Adrenal gland (tissue), 19 donors: ENCODE measurements at places on chromosomes 11 and 22. TPM values are rescaled to one million over a fixed set of nuclear protein-coding genes. Genes with fewer than 3 reads are reported as not detected.

DNA sequence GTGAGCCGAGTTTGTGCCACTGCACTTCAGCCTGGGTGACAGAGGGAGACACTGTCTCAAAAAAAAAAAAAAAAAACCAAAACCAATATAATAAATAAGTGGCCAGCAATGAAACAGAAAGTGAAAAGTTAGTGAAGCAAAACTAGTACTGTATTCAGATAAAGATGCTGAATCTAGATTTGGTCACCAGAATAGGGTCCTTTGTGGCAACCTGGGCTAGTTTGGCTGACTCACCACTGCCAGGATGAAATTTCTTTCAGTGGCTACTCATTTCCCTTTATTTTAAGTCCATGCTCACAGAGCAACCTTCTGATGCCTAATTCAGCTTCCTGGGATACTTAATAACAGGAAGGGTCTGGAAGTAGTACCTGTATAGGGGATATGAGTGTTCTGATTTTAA, 26.0 kb downstream of the LIMK2 start:
- H3K4me3 ChIP-seq: no peak overlapping the region
- DNase-seq: no peak
- no peaks in the 10 kb centered on the region for H3K27me3 ChIP-seq
- peaks cover 14% of the 10 kb centered on the region for H3K4me1 ChIP-seq
- no peak overlapping the region for H3K27ac ChIP-seq
- H3K36me3 ChIP-seq: no peaks in the 10 kb centered on the region

DNA sequence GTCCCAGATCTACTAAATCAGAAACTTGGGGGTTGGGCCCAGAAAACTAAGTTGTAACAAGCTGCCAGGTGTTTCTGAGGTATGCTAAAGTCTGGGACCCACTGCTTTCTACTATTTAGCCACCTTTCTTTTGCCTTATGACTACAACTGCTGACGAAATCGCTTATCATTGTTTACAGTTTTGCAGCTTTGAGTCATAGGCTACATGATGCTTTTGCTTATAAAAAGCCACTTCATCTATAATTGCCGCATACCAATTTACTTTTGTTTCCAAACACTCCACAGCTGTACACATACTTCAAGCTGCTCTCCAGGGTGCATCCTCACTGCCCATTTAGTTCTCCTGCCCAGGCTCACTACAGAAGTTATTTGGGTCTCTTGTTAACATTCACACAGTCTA, 144.7 kb downstream of the ENTHD1 start:
- no peaks in the 10 kb centered on the region for H3K36me3 ChIP-seq
- DNase-seq: no peak
- no peak overlapping the region for H3K27ac ChIP-seq

- no peaks in the 10 kb centered on the region for H3K36me3 ChIP-seq
- no peak overlapping the region for H3K4me3 ChIP-seq
- no peak for DNase-seq
- H3K27ac ChIP-seq: no peak overlapping the region
- H3K27me3 ChIP-seq: no peaks in the 10 kb centered on the region
Measured at GRCh38 chr11:42249401-42249800, 789.9 kb upstream of the LRRC4C start.

DNA sequence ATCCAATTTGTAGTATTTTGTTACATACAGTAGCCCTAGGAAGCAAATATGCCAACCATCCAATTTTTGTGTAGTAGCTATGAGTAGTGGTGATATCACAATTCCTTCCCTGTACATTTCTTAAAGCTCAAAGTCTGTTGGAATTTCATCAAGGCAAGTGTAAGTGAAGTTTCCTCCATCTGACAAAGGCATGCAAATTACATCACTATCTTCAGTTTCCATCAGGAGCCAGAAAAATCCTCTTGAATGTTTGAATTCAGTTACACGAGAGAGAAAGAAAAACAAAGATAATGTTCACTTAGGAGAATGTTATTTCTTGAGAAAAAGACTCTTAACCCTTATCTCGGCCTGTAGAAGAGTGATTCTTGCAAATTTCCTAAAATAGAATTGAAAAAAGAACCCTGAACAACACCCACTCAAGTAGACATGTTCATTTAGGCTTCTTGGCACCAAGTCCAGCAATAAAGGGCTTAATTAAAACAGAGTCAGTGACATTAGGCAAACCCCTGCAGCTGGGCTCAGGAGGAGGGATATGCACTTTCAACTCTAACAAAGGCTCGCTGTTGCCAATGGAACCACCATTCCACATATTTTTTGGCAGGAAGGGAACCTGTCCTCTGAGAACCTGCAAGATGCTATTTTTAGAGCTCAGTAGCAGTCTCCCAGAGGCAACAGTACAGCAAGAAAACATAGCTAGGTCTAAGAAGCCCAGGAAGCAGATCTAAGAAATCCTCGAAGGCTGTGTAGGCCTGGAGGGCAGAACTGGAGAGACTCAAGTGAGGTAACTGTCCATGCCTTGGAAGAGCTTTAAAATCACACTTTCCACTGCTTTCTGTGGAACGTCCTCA, 144.6 kb downstream of the CCDC81 start:
- H3K4me1 ChIP-seq: peaks cover 16% of the 10 kb centered on the region
- H3K27ac ChIP-seq: no peak overlapping the region
- no peaks in the 10 kb centered on the region for H3K27me3 ChIP-seq
- no peak overlapping the region for H3K4me3 ChIP-seq
- no peak for DNase-seq
- H3K36me3 ChIP-seq: no peaks in the 10 kb centered on the region

- no peak overlapping the region for H3K27ac ChIP-seq
- H3K36me3 ChIP-seq: no peaks in the 10 kb centered on the region
- H3K4me3 ChIP-seq: no peak overlapping the region
- DNase-seq: no peak
- peaks cover 11% of the 10 kb centered on the region for H3K4me1 ChIP-seq
- no peaks in the 10 kb centered on the region for H3K27me3 ChIP-seq
Measured at GRCh38 chr11:20362481-20362880, 1.0 kb upstream of the HTATIP2 start.

The NOX4 gene
- total RNA-seq: 0.67 TPM

- no peak overlapping the region for H3K27ac ChIP-seq
- no peak for DNase-seq
- H3K27me3 ChIP-seq: peaks cover 25% of the 10 kb centered on the region
- no peaks in the 10 kb centered on the region for H3K36me3 ChIP-seq
- no peak overlapping the region for H3K4me3 ChIP-seq
Measured at GRCh38 chr22:44329179-44329796, 16.5 kb upstream of the SHISAL1 start.

DNA sequence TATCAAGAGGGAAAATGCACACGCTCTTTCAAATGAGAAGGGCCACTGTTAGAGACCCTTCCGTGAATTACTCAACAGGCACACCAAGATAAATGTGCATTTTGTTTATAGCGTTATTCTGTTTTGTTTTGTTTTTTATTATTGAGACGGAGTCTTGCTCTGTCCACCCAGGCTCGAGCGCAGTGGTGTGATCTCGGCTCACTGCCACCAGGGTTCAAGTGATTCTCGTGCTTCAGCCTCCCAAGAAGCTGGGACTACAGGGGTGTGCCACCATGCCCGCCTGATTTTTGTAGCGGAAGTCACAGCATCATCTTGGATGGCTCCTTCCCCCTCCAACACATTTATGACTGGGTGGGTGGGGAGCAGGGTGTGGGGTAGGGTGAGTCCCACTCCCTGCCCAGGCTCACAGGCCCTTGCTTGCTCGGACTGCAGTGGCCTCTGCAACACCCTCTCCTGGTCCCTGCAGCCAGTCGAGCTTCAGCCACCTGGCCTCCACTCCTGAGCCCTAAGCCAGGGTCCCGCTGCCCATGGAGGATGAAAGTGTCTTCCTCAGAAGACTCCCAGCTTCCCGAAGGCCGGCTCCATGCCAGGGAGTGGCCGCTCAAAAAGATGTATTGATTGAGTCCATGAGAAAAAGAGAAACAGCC, 68.0 kb downstream of the RTL6 start:
- H3K4me1 ChIP-seq: no peaks in the 10 kb centered on the region
- DNase-seq: no peak
- H3K36me3 ChIP-seq: no peaks in the 10 kb centered on the region

- no peaks in the 10 kb centered on the region for H3K27me3 ChIP-seq
- H3K36me3 ChIP-seq: no peaks in the 10 kb centered on the region
- H3K27ac ChIP-seq: no peak overlapping the region
- no peak overlapping the region for H3K4me3 ChIP-seq
Measured at GRCh38 chr11:29131055-29131454, 885.8 kb downstream of the KCNA4 start.

DNA sequence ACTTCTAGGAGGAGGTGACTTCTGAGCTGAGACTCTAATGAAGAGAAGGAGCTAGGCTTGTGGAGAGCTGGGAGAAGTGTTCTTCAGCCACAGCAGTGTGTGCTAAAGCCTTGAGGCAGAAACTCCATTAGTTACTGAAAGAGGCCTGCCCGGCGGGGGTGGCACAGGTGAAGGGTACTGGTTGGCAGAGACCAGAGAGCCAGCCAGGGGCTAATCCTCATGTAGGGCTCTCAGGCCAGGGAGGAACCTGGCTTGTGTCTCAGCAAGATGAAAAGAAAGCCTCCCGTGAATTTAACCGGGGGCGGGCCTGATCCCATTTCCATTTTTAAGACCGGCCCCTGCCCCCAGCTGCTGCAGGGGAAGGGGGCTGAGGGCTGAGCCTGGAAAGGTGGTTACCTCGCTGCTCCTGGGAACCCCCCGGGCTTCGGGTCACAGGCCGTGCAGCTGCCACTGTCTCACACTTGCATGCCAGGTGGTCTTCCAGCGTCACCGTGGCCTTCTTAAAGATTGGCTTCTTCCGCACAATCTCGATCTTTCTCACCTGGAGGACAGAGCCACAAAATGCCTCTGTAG, 15.0 kb downstream of the PDGFB start:
- no peaks in the 10 kb centered on the region for H3K36me3 ChIP-seq
- H3K4me1 ChIP-seq: no peaks in the 10 kb centered on the region
- H3K27me3 ChIP-seq: no peaks in the 10 kb centered on the region
- H3K27ac ChIP-seq: no peak overlapping the region
- DNase-seq: no peak
- no peak overlapping the region for H3K4me3 ChIP-seq

The KDM4E gene
- total RNA-seq: not detected

- H3K4me3 ChIP-seq: no peak overlapping the region
- no peaks in the 10 kb centered on the region for H3K36me3 ChIP-seq
- no peak for DNase-seq
- no peaks in the 10 kb centered on the region for H3K27me3 ChIP-seq
Measured at GRCh38 chr11:74860743-74861142, 88.1 kb downstream of the XRRA1 start.

DNA sequence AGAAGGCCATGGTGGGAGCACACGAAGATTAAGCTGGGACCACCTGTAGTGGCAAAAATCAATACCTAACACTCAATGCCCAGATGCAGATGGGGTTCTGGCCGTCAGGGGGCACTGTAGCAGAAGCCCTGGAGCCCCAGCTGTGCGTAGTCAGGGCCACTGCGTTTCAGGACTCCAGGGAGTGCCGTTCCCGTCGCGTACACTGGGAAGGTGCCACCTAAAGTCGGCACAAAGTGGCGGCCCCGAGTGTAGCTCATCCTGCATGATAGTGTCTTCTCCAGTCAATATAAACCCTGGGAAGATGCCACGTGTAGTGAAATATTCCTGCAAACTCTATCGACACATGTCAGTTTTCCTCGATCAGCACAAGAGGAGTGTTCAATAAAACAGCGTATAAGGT, 123.8 kb upstream of the NTM start:
- no peaks in the 10 kb centered on the region for H3K4me1 ChIP-seq
- no peaks in the 10 kb centered on the region for H3K36me3 ChIP-seq
- H3K4me3 ChIP-seq: no peak overlapping the region

The CARNS1 gene
- total RNA-seq: 0.10 TPM

GRCh38 chr11:8693555-8693954, 11.0 kb downstream of the RPL27A start:
- H3K4me3 ChIP-seq: no peak overlapping the region
- H3K4me1 ChIP-seq: no peaks in the 10 kb centered on the region
- no peak for DNase-seq
- H3K27me3 ChIP-seq: no peaks in the 10 kb centered on the region

- H3K36me3 ChIP-seq: no peaks in the 10 kb centered on the region
- DNase-seq: no peak
- H3K27me3 ChIP-seq: no peaks in the 10 kb centered on the region
- no peaks in the 10 kb centered on the region for H3K4me1 ChIP-seq
- no peak overlapping the region for H3K4me3 ChIP-seq
Measured at GRCh38 chr11:80700386-80700785, 1259.6 kb upstream of the TENM4 start.

- no peak for DNase-seq
- no peaks in the 10 kb centered on the region for H3K27me3 ChIP-seq
- H3K4me1 ChIP-seq: peaks cover 3% of the 10 kb centered on the region
- H3K4me3 ChIP-seq: no peak overlapping the region
- no peaks in the 10 kb centered on the region for H3K36me3 ChIP-seq
Measured at GRCh38 chr11:88354912-88355311, 17.4 kb upstream of the CTSC start.

DNA sequence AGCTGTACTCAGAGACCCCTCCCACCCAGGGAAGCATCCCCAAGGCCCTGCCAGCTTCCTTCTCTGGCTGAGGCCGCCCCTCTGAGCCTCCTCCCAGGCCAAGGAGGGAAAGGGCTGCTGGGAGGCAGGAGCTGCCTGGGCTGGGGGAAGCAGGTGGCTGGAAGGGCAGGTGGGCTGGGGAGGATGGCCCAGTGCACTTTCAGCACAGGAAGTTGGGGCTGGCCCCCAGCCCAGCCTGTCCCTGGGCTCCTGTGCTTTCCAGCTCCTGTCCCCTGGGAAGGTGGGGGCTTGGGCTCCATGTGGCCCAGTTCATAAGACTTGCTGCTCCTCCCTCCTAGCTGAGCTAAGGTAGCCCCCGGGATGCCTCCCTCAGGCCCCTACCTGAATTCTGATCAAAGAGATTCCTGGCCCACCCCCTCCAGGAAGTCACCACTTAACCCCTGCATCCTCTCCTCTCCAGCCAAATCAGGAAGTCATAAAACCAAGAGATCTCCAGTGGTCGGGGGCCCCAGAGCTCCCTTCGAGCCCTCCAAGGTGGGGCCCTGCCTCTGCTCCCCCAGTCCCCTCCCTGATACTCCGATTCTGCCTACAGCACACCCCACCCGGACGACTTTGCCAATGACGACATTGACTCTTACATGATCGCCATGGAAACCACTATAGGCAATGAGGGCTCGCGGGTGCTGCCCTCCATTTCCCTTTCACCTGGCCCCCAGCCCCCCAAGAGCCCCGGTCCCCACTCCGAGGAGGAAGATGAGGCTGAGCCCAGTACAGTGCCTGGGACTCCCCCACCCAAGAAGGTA, 4.9 kb downstream of the PPP1CA start:
- no peak overlapping the region for H3K27ac ChIP-seq
- peaks cover 29% of the 10 kb centered on the region for H3K4me1 ChIP-seq
- no peak for DNase-seq
- no peaks in the 10 kb centered on the region for H3K36me3 ChIP-seq
- no peak overlapping the region for H3K4me3 ChIP-seq

- no peak overlapping the region for H3K4me3 ChIP-seq
- peaks cover under 1% of the 10 kb centered on the region for H3K27me3 ChIP-seq
- H3K36me3 ChIP-seq: no peaks in the 10 kb centered on the region
Measured at GRCh38 chr11:113393501-113393985, 6.0 kb downstream of the ANKK1 start.

- DNase-seq: no peak
- no peak overlapping the region for H3K4me3 ChIP-seq
- H3K36me3 ChIP-seq: no peaks in the 10 kb centered on the region
- no peaks in the 10 kb centered on the region for H3K27me3 ChIP-seq
Measured at GRCh38 chr22:40189997-40190396, 12.3 kb downstream of the TNRC6B start.

The LRRC56 gene
- total RNA-seq: 1.7 TPM
